ENCODE measurements at places on chromosomes 12 and 14. TPM values are rescaled to one million over a fixed set of nuclear protein-coding genes. Genes with fewer than 3 reads are reported as not detected.

DNA sequence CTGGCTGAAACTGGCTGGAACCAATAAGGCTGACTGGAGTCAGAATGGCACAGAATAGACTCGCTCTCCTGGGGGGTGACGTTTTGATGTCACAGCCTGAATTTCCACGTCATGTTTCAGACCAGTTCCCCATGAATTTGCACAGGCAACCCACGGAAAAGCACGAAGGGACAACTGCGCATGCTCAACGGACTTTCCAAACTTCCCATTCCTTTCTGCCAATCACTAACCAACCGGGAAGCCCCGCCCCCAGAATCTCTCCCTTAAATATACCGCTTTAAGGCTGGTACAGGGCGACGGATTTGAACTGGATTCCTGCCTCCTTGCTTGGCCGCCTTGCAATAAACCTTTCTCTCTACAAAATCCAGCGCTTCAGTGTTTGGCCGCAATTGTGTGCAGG is 434.7 kb downstream of the APAF1 start:
- DNase-seq: peak; percentile 7

DNA sequence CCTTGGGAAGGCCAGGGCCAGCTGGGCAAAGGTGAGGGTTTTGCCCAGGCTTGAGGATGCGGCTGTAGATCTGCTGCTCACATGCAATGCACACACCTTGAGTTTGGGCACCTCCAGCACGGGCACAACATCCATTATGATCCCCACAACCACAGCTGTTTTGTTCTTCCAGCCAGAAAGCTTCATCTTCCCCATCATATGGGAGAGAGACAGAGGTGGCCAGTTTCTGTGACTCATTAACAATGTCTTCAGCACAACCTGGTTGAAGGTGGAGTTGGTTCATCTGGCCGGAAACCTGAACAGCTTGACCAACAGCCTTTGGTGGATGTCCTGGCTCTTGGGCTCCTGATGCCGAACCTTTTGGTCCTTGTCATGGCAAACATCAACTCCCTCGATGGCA is 163.7 kb upstream of the CCND2 start:
- DNase-seq: no peak

Gene PROX2
- total RNA-seq: not detected

Gene RAD9B
- total RNA-seq: 0.21 TPM

Gene BCAT1
- 114 TPM for total RNA-seq

DNA sequence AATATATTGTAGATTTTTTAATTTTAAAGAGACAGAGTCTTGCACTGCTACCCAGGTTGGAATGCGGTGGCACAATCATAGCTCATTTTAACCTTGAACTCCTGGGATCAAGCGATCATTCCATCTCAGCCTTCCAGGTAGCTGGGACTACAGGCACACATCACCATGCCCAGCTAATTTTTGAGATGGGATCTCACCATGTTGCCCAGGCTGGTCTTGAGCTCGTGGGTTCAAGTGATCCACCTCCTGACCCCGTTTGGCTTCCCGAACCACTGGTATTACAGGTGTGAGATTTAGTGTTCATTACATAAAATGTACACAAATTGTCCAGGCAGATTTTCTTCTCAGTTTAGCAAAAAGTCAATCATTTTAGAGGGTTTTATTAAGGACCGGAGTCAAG is 13.6 kb downstream of the SNX6 start:
- no peak for DNase-seq

Gene E2F7
- 16.6 TPM for total RNA-seq

GRCh38 chr14:92680781-92681650 is 67.4 kb downstream of the LGMN start:
- peak; percentile 44 for DNase-seq

GRCh38 chr12:122152754-122153153 is 21.3 kb downstream of the IL31 start:
- no peak for DNase-seq

DNA sequence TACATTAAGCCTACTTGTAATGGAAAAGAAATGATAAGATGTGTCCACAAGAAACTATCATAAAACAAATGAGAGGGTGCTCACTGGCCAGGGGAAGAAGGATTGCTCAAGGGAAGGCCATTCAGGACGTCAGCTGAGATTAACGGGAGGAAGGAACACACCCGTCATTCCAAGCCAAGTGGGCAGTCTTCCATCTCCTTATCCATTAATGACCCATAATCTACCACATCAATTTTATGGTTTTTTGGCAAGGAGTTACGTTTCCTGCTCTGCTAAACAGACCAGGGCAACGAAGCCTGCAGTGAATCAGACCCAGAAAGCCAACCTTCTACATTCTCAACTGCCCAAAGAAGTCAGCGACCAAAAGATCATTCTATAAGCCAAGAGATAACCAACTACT is 25.1 kb downstream of the PRKAB1 start:
- peak; percentile 90 for DNase-seq

Gene OTX2
- total RNA-seq: not detected

Gene GPRC5A
- 10.1 TPM for total RNA-seq

DNA sequence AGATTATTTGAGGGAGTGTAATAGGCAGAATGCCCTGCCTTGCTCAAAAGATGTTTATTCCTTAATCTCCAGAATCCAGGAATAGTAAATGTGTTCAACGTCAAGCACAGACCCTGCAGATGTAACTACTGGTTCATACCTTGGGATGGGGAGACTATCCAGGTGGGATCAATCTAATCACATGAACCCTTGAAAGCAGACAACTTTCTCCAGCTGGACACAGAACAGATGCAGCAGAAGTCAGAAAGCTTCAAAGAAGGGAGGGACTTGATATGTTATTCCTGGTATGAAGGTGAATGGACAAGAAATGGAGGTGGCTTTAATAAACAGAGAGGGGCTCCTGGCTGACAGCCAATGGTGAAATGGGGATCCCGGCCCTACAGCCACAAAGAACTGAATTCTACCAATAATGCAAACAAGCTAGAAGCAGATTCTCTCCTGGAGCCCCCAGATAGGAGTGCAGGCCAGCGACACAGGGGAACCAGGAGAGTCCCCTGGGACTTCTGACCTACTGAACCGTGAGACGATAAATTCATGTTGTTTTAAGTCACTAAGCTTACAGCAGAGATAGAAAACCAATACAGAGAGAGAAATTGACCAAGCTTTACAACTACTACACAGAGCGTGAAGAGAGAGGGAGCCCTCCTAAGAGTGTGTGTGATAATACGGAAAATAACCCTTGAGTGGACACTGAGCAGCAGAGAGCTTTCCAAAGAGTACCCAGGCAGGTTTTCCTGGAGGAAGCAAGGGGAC is 133.5 kb upstream of the TMEM132C start:
- DNase-seq: no peak

Gene AKAP5
- 1.5 TPM for total RNA-seq

GRCh38 chr12:103431387-103431786 is 64.4 kb downstream of the C12orf42 start:
- DNase-seq: no peak

All from H4 (cell line).